ENCODE measurements at places on chromosomes 16 and 17.

DNA sequence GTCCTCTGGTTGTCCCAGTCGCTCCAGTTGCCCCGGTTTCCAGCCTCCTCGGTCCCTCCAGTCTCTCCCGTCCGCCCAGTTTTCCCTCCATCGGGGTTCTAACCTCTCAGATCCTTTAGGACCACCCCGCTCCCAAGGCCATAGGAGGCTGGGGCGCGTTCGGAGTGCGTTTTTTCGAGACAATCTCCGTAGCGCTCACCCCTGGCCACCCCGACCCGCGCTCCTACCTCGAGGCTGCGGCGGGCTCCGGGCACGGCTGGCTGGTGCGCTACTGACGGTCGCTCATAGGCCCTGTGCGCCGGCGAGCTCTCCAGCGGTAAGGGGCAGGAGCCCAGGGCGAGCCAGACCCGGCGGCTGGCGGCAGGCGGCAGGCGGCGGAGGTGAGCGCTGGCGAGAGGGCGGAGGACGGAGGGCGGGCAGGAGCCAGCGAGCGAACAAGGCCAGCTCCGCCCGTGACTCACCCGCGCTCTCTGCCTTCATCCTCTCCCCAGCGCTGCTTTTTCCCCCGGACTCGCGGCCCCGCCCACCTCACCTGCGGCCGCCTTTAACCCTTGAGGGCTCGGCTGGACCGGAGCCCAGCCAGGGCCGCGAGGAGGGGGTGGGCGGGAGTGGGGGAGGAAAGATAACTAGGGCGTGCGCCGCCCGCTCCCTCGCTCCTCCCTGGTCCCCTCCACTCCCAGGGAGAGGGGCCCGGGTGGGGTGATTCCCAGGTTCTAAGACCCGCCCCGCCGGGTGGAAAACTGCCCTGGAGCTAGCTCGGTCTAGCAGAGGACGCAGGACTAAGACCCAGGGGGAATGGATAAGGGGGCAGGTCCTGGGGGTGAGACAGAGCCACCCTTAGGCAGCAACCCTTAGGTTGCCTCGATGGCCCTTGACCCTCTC, at the start of gene SP6:
TSS of gene SP6 (minus strand) at position 472 of the 882 bp plus-strand sequence. CDS start 2,734 bp downstream, outside the sequence.
- DNase-seq = no peak

DNA sequence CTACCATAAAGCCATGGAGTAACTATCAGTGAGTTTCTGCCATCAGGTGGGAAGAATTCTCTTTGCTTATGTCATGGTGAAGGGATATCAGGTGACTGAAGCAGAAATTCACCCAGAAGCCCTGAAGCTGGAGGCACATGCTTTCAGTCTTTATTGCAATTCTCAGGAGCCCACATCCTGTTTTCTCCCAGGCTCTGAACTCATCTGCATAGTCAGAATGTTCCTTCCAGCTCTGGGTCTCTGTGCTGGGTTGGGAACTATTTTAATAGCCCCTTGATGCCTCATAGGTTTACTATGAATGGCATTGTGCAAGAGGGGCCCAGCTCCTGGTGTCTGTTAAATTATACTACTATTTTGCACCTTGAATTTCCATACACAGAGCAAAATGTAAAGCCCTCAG, 198.4 kb upstream of the SOX9 start:
- no peak for DNase-seq

DNA sequence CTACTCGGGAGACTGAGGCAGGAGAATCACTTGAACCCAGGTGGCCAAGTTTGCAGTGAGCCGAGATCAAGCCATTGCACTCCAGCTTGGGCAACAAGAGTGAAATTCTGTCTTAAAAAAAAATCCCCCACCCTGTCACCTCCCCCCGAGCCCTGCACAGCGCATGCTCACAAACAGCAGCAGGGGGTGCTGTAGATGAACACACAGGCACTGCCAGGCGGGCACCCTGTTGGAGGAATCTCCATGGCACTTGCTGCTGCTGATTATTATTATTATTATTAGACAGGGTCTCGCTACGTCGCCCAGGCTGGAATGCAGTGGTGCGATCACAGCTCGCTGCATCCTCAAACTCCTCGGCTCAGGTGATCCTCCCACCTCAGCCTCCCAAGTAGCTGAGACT, 24.6 kb downstream of the FZD2 start:
- no peak for DNase-seq

DNA sequence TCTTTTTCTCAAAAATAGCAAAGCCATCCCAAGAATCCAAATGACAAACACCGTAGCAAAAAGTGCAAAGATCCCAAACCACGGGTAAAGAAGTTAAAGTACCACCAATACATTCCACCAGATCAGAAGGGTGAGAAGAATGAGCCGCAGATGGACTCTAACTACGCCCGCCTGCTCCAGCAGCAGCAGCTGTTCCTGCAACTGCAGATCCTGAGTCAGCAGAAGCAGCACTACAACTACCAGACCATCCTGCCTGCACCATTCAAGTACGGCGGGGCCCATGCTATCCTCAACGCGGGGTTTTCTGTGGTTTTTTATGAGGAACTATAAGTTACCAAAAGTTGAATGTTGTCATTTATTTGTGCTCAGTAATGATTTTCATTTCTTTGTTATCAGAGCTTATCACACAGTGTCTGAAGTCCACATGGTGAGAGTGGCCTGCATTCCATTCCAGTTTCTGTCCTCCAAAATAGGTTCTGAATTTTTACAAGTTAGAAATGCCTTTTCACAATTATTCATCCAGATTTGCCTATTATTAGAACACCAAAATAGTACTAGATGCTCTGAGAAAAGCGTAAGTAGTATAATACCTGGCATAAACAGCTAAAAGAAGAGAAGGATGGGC, 169.2 kb downstream of the MRTFB start:
- DNase-seq = no peak

DNA sequence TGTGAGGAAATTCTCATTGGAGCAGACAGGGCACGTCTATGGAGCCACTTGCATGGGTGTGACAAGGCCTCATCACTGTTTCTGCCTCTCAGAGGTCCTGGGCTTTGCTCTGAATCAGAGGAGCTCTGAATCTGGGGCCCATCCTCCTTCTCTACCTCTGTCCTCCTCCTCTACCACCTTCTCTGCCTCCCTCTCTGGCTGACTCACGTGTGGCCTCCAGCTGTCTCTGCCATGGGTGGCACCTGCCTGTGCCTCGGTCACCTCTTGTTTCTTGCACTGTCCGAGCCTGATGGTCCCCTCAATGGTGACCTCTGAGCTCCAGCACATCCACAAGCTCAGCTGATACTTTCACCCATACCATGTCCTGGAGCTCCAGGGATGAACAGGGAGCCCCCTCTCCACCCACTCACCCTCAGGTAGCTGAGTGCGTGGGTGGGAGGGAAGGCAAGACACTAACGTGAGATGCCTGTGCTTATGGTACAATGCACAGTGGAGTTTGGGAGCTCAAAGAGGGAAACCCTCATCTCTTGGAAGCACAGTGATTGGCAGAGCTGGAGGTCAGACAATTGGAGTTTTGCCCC, 116.4 kb upstream of the CRHR1 start:
- no peak for DNase-seq

- no peak for DNase-seq
These were observed 33.7 kb downstream of the GDE1 start for GRCh38 chr16:19488213-19488640.

- no peak for DNase-seq
These were observed 5.9 kb upstream of the SLC13A2 start for GRCh38 chr17:28467456-28468025.

- DNase-seq = no peak
These were observed 37.5 kb downstream of the SPECC1 start for GRCh38 chr17:20046629-20047028.

DNA sequence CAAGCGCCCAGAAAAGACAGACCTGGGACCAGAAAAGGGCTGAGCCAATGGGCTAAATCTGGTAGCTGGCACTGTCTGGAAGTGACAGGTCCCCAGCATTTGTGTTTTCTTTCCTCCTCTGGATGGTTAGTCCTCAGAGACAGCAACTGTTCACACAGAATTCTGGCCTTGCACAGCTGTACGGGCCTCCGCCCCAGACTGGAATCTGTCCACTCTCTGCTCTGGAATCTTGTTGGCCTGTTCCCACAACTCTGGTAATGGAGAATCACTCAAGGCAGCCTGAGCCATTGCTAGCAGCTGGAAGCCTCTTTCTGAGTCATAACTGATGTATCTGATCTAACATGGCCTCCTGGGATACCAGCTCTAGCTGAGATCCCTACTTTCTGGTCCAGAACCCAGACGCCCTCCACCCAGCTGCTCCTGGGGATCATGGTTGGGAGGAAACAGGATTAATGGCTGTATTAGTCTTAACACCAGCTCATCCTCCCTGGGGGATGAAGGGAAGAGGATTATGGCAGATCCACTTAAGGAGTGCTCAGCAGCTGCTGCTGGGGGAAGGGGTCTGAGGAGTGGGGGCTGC, 9.1 kb downstream of the ZNF668 start:
- no peak for DNase-seq

DNA sequence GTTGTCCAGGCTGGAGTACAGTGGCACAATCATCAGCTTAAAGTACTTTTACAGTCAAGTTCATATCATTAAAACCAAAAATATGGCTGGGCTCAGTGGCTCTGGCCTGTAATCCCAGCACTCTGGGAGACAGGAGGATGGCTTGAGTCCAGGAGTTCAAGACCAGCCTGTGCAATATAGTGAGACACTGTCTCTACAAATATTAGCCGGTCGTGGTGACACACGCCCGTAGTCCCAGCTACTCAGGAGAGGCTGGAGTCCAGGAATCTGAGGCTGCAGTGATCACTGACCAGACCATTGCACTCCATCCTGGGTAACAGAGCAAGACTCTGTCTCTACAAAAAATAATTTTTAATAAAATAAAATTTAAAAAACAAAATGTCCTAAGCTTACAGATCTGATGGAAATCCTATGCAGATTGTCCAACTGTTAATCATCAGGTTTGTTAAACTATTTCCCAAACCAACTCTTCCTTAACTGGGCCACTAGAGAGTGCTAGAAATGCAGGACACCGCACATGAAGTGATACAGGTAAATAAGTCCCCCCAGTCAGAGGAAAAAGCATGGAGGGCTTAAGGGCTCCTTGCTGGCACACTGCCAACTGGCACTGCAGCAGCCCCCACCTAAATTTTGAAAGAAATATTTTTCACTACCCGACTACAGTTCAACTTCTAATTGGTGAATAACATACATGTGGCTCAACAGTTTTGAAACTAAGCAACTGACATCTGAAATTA, 2.8 kb downstream of the USP22 start:
- no peak for DNase-seq

DNA sequence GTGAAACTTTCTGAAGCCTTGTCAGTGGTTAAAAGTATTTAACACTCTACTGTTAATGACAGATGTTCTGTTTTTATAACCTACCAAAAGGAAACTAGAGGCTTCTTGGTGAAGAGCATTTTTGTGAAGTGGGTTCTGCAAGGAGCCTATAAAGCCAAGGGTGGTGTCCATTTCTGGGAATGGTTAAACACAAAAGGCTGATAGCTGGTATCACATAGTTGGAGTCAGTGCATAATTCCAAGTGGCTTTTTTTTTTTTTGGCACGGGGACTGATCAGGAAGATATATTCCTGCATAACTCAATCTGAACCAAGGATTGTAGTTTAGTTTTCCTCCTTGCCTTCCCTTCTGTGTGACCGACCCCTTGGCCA, 27.6 kb upstream of the KPNB1 start:
- DNase-seq = no peak

DNA sequence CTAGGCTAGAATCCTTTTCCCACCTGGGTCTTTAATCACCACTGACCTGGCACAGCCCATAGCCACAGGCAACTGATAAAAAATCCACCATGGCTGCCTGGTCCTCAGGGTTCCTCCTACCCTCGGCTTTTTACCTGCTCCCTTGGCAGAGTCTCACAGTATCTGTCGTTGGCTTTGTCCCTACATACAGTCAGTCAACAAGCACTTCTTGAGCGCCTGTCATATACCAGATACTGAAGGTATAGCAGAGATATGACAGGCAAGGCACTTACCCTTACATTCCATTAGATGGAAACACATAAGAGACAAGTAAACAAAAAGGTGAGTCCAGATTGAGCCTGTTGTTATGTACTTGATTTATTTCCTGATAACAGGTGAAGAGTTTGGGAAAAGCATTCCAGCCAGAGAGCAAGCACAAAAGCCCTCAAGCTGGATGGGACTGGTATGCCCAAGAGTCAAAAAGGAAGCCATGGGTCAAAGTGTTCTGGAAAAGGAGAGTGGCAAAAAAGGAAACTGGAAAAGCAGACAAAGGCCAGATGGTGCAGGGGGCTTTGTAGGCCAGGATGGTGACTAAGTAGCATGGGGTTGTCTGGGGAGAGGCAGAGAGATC, 247.0 kb downstream of the CHD9NB start:
- no peak for DNase-seq

- no peak for DNase-seq
These were observed 10.0 kb downstream of the CYBC1 start for GRCh38 chr17:82440469-82440981.

DNA sequence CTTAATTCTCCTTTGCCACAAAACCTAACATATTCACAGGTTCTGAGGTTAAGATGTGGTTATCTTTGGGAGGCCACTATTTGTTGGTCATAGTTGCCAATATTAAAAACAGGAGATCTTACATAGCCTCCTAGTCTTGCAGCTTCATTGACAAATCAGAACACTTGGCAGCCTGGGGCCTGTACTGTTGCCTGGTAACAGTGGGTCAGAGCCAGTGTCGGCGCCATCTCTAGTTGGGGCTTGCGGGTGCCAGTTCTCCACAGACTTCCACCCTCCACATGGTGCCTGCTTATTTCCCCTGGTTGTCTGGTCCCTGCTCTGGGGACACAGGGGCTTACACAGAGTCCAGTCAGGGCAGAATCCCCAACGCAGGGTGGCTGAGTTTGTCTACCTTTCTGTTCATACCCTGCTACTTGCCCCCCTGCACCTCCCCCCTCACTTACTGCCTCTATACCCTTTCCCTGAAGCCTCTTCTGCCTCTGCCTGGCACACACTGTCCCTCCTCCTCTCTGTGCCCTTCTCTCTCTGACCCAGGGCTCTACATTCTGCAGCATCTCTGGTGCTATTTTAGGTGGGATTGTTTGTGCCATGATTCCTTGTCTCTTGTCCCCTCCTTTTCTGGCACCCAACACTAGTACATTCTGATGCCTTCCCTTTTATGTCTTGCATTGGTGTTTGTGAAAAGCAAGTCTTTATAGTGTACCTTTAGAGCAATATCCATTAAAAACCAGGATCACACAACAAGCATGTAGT, 13.4 kb downstream of the EPN2 start:
- peak; percentile 65 for DNase-seq

DNA sequence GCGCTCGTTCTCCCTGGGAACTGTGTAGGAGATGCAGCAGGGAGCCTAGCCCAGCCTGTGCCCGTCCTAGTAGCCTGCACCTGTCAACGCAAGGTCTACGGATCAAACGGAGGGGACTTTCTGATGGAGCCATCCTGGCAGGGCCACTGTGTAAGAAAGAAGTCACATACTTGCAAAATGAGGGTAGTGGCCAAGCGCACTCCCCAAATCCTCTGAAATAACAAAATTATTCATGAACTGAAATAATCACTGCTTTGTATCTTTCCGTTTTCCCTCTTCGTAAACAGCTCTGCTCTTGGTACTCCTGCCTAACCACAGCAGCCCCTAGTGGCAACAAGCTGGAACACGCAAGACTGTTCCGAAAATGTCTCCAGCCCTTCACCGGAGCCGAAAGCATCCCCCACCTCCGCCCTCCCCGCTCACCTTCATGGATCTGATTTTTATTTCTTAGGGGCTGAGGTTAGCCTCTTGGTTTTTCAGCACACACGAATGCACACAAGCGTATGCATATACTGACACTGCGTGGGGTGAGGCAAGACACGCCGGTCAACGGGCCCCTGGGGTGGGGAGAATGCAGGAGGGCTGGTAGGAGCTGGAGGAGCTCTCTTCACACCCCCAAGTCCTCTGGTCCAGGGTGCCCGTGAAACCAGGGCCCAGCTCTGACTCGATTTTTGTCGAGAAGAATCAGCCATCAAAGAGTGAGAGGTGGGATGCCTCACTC, 100.8 kb downstream of the ABCC12 start:
- peak; percentile 88 for DNase-seq

- no peak for DNase-seq
These were observed 40.7 kb upstream of the ZKSCAN2 start for GRCh38 chr16:25298165-25298872.
